Suprapubic skin (tissue), 4 donors: ENCODE measurements at places on chromosomes 16 and 17.

DNA sequence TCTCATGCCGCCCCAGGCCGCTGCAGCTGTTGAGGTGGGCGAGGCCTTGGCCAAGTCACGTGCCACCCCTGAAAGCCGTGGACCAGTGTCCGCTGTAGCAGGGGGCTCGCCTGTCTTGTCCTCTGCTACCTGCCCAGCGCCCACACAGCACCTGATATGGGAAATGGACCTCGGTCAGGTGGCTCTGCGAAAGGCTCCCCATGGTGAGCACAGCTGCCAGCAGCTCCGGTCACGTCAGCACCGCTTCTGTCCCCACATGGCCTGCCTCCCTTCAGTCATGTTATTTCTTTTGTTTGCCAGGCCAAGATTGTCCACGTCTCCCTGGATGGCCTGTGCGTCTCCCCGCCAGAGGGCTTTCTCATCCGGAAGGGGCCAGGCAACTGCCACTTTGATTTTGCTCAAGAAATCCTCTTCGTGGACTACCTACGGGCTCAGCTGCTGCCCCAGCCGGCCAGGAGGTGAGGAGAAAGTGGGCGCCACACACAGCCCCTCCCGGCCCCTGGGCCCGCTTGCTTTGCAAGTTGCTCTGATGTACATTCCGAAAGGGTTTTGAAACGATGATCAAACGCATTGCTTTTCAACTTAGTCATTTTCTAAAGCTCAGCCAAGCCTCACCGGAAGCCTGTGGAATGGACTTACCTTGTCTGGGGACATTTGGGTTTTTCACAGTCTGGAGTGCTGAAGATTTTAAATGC is 219.8 kb downstream of the KATNIP start:
- DNase-seq: no peak

GRCh38 chr16:66547101-66547989 is 2.6 kb downstream of the TK2 start:
- no peak for DNase-seq

DNA sequence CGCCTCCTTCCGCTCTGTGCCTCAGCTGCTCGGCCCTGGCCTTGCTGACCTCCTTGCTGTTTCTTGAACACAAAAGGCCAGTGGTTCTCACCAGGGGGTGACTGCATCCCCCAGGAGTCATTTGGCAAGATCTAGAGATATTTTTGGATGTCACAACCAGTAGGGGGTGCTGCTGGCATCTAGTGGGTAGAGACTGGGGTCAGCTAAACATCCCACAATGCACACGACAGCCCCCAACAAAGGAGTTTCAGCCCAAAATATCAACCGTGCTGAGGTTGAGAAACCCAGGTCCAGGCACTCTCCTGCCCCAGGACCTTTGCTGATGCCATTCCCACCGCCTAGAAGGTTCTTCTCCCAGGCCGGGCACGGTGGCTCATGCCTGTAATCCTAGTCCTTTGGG is 39.7 kb downstream of the ABCC6 start:
- no peak for DNase-seq

GRCh38 chr17:33688771-33689170 is 395.7 kb upstream of the ASIC2 start:
- DNase-seq: no peak

DNA sequence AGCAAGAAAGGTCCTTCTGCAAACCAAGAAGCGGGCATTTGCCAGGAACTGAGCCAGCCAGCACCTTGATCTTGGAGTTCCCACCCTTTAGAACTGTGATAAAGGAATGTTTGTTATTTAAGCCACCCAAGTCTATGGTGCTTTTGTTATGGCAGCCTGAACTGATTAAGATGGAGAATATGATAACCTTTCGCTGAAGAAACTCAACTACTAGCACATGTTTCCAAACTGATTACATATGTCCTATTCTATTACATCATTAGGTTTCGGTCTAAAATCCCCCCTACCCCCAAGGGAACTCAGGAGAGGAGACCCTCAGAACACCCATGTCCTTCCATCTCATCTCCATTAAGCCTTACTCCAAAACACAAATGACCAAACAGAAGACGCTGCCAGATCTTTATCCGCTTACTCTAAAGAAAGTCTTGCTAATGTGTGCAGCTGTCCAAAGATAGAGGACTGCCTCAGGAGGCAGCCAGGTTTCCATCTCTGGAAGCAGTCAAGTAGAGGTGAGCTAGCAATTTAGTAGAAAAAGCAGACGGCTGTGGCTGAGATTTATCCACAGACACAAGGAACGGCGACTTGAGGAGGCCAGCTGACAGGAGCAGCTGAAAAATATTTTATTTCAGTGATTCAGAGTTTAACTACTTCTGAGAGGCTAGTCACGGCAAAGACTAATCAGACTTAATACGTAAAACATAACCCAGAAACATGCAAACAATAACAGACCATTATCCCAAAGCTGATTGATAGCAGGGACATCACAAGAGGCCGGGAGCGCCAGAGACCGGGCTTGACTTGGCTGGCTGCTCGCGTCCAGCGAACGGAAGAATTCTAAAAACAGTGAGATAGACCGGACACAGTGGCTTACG is 611.4 kb upstream of the CDH5 start:
- no peak for DNase-seq

DNA sequence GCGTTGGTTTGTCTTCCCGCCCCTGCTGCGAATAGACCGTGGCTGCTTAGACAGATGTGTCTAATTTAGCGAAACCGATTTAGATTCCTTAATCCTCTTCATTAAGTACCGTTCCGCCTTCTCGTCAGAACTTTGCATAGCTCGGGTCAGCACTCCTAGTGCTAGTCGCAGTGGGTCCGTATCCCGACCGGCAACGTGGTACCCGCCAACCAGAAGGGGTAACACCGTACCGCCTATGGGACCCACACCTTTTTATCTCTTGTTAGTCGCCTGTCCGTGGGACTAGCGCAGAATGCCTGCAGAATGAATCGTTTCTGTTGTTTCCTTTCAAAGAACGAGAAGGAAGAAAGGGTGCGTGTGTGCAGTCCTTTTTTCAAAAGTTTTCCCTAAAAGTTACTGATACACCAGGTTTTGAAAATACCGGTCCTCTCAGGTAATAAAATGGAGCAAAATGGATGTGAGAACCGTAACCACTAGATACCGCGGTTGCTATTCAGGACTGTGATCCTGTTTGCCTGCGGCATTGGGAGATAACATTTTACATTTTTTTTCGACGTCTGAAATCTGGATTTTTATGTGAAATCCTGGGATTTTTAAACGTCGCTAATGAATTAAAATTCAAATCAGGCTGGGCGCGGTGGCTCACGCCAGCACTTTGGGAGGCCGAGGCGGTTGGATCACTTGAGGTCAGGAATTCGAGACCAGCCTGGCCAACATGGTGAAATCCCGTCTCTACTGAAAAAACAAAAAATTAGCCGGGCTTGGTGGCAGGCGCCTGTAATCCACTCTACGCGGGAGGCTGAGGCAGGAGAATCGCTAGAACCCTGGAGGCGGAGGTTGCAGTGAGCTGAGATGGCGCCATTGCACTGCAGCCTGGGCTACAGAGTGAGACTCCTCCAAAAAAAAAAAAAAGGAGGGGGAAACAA is 998 bp upstream of the SRSF1 start:
- DNase-seq: no peak

- DNase-seq: no peak
Observed at GRCh38 chr16:1774448-1774780, 1.5 kb upstream of the MRPS34 start.

DNA sequence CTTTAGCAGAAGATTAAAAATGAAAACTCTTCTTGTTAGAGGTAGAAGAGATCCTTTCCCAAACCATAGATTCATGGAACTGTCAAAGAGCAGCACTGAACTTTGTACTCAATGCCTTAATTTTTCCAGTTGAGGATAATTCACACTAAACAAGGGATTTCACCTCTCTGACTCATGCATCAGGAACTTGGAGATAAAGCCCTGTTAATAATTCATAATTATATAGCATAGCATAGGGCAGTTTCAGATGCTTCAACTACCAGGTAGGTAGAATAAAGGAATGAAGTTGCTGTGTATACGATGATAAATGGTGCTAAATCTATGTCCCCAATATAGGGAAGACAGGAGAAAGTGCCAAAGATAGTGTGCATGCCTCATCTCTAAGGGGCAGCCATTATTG is 450.4 kb downstream of the MAF start:
- DNase-seq: no peak
